ENCODE measurements at places on chromosomes 6 and 20. TPM values are rescaled to one million over a fixed set of nuclear protein-coding genes. Genes with fewer than 3 reads are reported as not detected.

WFDC5 gene
- total RNA-seq = not detected

NELFCD gene
- total RNA-seq = 81.2 TPM

PRSS35 gene
- total RNA-seq = not detected

CTCFL gene
- total RNA-seq = not detected

MOXD1 gene
- total RNA-seq = not detected

FRMD1 gene
- total RNA-seq = not detected

NT5DC1 gene
- total RNA-seq = 47.9 TPM
